ENCODE measurements at places on chromosomes 13 and 19. TPM values are rescaled to one million over a fixed set of nuclear protein-coding genes. Genes with fewer than 3 reads are reported as not detected.

- DNase-seq = no peak
Observed at GRCh38 chr19:29606420-29606747, 301 bp downstream of the POP4 start.

GRCh38 chr19:49677231-49677900, at the start of gene PRMT1:
Gene PRMT1, plus strand, starts transcription at chr19:49677271. Its CDS starts 10 bp downstream, at chr19:49677281.
- no peak for DNase-seq

GRCh38 chr19:43675269-43675879, 5.4 kb upstream of the PLAUR start:
- DNase-seq = no peak

DNA sequence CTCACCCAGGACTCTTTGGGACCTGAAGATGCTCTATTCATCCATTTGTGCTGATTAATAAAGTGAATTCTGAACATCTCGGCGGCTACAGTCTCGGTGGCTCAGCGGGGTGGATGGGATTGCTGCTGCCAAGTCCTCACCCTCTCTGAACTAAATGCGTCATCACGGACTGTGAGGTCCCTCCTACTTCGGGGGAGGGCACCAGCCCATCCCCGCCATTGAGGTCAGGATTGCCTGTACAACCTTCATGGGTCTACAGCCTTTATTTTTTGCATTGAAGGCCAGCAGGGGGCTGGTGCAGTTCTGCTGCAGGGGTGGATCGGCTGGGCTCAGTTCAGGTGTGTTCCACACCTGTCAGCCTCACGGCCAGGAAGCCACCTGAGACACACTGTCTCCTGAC, 181.8 kb downstream of the COL4A1 start:
- DNase-seq = no peak

DNA sequence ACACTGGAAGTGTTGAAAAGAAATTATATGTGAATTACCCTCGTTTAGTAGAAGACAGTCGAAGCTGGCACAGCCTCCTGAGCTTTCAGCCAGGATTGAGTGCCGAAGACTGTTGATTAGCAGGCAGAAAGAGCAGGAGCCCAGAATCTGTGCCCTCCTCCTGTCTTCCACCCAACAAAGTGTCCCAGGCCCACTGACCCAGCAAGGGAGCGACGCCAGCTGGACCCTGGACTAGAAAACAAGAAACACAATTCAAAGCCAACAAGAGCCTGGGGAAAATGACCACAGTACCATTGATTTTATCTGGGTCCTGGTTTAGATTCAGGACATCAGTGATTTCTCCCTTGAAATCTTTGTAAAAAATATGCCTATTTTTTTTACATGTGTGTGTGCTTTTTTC, 120.7 kb downstream of the RXFP2 start:
- no peak for DNase-seq

GRCh38 chr13:23986619-23987018, 89.3 kb upstream of the C1QTNF9B start:
- no peak for DNase-seq

GRCh38 chr13:106098778-106099177, 436.7 kb downstream of the EFNB2 start:
- DNase-seq = no peak

- DNase-seq = no peak
Observed at GRCh38 chr19:4060621-4061177, 6.0 kb downstream of the ZBTB7A start.

GRCh38 chr13:110516500-110516899, 45.0 kb downstream of the RAB20 start:
- no peak for DNase-seq

DNA sequence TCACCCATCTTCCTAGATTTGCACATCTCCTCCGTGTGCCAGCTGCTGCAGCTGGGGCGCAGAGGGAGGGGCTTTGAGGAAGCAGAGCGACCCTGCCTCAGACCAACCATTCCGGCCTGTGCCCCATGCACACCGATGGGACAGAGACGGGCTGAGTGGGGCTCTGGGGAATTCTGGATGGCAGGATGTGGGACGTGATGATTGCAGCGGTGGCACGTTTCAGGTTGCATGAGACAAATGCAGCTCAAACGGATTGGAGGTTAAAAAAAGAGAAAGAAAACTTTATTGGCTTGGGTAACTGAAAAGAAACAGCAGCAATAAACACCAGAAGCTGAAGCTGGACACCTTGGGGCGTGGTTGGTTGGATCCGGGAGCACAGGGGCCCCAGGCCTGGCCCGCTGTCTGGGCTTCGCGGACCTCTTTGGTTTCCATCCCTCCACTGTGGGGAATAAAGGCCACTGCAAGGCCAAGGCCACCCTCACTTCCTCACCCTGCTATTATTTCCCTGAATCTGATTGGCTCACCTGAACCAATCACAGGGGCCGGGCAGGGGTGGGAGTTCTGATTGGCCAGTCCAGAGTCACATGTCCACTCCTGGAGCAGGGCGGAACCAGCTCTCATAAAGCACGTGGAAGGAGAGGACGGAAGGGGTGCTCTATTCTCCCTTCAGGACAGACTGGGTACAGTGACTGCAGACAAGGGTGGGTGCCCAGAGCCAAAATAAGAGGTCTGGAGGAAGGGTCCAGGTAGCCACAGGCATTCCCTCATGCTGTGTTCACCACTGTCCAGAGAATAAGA, 6.1 kb upstream of the ZNF787 start:
- no peak for DNase-seq

DNA sequence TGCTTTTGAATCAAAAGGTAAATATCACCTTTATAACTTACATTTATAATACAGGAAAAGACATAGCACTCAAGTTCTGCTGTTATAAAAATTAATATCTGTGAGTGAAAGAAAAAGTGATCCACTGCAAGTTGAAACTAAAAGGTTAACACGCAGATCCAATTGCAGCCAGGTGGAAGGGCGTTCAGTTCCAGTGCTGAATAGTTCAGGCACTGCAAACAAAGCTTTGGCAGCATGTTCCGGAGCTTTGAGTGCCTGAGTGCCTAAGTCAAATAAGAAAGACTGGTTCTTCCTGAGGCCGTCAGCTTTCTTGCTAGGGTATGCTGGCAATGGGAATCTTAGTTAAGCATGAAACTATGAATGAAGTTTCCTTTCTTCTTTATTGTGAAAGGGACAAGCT, 200.3 kb downstream of the LMO7 start:
- no peak for DNase-seq

The PLEKHJ1 gene
- 68.1 TPM for total RNA-seq

The DCT gene
- not detected for total RNA-seq

The ATP1A3 gene
- 0.06 TPM for total RNA-seq

The KCNC3 gene
- total RNA-seq = not detected

Measured in glomerular endothelial cell (primary cell).